ENCODE measurements at places on chromosomes 6 and 20.

DNA sequence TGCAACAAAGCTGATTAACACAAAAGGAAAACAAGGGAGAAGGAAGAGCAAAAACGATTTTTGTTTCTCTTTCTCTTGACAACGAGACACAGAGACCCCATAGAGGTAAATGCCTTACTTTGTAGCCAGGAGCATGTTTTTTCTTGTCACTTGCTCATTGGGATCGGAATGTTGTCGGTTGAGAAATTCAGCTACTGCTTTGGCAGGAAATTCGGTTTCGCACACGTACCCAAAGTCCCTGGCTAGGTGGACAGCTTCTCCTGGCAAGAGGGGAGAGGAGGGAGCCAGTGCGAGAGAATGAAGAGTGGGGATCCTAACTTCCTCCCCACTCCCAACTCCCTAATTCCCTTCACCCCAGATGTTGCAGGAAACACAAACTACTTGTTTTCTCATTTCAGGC is 14.5 kb downstream of the TFAP2A start:
- DNase-seq: no peak

DNA sequence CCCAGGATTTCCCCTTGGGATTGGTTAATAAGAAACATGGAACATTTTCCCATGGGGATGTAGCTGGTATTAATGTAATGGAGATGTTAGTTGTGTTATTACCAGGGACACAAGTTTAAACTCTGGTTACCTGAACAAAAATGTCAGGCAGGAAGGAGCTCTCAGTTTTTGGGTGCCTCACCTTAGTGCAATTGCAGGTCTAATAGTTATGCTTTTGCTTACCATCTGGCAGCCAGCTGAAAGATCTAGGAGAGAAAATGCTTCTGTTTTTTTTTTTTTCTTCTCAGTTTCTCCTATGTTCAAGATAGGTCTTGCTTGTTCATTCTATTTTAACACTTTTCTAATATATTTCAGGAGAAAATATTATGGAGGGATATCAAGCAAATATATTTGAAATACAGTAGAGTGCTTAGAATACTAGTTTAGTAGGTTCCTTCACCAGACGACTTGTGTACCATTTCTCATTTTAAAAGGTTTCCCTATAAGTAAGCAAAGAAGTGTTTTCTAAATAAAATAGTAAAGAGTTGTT is 4.2 kb upstream of the UBE2J1 start:
- no peak for DNase-seq

DNA sequence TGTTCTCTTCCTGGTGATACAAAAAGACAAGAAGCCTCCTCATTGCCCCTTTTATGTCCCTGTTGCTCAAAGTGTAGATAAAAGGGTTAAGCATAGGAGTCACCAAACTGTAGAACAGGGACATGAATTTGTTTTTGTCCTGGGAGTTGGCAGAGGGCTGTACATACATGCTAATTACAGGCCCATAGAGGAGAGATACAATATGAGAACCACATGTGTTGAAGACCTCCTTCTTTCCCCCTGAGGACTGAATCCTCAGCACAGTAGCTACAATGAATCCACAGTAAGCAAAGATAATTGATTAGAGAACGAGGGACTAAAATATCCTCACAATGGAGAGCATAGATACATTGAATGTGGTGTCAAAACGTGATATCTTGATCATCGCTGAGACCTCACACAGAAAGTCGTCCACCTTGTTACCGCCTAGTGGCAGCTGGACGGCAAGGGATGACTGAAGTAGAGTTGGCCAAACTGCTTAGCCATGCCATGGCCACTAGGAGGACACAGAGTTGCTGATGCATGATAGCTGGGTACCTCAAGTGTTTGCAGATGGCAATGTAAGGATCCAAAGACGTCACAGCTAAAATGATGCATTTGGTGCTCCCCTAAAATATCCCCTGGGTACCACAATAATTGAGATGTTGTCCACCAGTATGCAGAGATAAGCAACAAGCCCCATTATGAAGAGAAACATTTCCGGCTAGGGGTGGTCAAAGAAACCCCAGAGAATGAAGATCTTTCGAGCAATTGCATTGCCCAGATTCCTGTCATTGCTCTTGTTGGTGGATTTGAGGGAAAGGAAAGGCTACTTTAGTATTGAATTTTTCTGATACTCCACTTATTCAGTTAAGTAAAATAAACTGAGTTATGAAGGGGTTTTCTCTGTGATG is 15.0 kb downstream of the OR2B3 start:
- DNase-seq: no peak

DNA sequence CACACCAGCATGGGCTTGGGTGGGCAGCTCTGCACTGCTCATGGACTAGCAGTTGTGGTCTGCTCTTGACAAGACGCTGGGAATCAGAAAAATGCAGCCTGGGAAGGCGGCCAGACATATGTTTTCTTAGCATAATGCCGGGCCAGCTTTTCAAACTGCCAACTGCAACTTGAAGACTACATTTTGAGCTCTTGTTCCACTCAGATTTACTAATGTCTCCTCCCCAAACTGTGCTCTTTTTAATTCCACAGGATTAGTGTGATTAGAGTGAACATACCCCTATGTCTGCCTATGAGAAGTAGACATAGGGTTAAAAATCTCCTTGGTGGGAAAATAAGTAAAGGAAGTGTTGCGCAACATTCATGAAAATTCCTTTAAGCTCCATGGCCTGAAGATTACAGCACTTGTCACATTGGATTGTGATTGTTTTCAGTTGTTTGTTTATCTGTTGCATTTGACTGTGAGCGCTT is 5.3 kb upstream of the FNDC1 start:
- no peak for DNase-seq

GRCh38 chr20:33947709-33948295 is 45.9 kb upstream of the RALY start:
- DNase-seq: no peak

- no peak for DNase-seq
Observed at GRCh38 chr6:42937548-42938427, 8.5 kb downstream of the CNPY3 start.

GRCh38 chr6:107699697-107700325 is 124.3 kb downstream of the SCML4 start:
- no peak for DNase-seq

DNA sequence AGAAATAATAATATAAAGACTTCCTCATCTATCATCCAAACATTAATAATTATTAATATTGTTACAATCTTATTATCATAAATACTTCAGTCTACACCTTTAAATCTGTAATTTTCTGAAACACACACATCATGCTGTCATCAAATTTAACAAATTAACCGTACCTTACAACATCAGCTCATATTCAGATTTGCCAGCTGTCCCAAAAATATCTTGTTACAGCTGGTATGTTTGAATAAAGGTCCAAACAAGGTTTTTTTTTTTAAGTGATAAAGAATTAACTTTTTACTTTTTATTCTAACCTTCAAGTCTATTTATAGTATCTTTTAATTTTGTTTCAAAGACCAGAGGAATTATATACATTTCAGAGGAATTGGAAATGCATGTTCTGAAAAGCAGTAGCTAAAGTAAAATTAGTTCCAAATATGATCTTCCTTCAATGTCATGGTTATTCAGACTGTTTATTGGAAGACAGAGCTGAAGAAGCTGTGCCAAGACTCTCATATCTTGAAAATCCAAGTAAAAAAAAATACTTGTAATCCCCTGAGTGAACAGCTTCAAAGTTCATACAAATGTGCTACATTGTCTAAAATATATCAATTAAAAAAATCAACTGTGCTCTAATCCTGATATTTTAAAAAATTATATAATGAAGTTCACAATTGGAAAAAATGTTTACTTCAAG is 161.7 kb upstream of the BMP5 start:
- DNase-seq: no peak

DNA sequence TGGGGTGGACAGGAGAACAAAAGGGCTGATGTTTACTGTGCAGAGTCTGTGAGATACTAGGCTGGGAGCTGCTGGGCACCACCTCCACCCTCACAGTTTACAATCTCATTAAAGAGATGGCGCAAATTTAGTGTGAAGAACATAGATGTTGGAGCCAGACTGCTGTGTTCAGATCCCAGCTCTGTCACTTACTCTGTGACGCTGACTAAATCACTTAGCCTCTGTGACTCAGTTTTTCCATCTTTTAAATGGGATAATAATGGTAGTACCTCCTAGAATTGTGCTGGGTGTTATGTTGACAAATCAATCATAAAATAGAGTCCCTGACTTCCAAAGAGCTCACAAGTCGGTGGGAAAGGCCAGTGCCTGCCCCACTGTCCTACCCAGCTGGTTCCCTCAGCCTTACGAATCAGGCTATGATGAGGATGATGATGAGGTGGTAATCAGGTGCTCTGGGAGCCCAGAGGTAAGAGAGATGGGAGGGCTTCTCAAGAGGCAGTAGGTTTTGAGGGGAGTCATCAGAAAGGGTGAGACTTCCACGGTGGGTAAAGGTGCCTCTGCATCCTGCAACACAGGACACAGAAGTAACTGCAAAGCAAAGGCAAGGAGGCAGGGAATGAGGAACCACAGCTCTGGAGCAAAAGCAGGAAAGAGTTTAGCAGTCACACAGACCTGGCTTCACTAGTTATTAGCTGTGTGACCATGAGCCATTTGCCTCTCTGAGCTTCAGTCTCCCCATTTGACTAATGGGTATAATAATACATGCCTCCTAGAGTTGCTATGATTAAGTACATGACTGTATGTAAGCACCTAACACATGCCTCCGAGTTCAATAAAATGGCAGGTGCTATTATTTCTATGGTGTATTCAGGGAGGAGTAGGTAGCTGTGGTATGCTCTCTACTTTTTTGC is 8.9 kb downstream of the FYN start:
- DNase-seq: no peak

DNA sequence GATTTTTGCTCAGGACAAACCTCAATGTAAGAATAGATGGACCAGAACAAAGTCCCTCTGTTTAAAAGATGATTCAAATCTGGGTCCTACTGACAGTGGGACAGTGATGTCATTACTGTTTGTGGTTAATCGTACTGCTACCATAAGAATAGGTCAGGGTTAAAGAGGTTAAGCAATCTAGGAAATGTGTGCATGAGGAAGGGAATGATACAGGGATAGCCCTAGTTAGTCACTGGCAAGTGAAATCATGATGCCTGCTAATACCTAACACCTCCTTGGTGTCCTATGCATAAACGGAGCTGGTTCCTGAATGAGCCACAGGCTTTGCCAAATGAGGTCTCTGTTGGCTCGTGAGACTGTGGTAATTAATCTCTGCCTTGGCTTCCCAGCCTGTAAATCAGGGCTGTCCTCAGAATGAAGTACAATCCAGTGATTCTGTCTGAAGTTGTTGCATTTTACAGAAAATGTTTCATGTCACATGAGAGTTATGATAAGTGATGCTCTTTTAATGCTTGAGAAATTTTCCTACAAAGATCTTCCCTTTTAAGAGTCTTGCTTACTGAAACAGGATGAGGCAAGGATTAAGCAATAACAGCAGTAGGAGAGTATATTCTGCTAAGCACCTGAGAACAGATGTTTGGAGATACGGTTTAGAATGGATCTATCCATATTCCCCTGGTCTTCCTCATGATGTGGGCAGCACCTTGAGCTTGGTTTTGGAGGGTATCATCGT is 3.8 kb downstream of the MEP1A start:
- no peak for DNase-seq

GRCh38 chr20:62242176-62242575 is 3.9 kb downstream of the OSBPL2 start:
- DNase-seq: no peak
